ENCODE measurements at places on chromosomes 12 and 14. TPM values are rescaled to one million over a fixed set of nuclear protein-coding genes. Genes with fewer than 3 reads are reported as not detected.
A peak's percentile ranks its signal among the peaks of the same experiment; 100 is the strongest.

DNA sequence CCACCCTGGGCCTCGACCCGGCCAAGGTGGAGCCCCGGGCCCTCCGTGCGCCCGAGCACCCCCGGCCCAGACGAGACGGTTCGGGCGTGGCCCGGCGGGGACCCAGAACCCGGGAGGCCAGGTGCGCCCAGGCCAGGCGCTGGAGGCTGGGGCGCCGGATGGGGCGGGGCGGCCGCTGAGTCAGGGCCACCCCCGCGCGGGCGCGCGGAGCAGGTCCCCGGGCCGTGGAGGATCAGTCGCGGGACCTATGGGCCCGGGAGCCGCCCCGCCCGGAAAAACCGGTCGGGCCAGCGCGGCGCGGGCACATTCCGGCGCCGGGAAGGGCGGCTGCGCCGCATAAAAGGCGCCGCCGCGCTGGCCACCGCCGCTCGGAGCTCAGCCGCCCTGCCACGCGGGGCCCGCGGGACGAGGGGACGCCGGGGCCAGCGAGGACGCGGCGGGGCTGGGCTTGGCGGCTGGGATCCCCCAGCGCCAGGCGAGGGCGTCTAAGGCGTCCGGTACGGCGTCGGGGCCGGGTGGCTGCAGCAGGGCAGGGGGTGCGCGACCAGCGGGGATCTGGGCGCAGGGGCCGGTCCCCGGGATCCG, 21.5 kb upstream of the KIF26A start:
- H3K27ac ChIP-seq: no peak overlapping the region
- no peaks in the 10 kb centered on the region for H3K36me3 ChIP-seq
- no peaks in the 10 kb centered on the region for H3K27me3 ChIP-seq
- no peak for DNase-seq
- H3K4me1 ChIP-seq: no peaks in the 10 kb centered on the region

DNA sequence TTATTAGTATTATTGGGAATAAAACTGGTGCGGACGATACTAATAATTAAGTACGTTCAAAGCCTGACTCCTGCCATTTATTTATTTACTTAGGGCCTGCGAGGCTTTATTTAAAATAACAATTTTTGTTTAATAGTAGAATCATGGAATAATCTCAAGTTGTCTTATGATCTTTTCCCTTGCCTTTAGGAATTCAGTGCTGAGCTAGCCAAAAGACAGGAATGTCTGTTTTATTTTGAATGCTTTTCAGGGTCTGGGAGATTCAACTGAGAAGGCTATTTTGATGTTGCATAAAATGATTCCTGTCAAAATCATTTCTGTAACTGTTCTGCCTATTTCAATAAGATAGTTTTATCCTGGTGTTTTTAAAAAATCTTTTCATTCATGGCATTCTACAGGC, 489.8 kb downstream of the EGLN3 start:
- no peaks in the 10 kb centered on the region for H3K4me1 ChIP-seq
- H3K27ac ChIP-seq: no peak overlapping the region
- no peak for DNase-seq

DNA sequence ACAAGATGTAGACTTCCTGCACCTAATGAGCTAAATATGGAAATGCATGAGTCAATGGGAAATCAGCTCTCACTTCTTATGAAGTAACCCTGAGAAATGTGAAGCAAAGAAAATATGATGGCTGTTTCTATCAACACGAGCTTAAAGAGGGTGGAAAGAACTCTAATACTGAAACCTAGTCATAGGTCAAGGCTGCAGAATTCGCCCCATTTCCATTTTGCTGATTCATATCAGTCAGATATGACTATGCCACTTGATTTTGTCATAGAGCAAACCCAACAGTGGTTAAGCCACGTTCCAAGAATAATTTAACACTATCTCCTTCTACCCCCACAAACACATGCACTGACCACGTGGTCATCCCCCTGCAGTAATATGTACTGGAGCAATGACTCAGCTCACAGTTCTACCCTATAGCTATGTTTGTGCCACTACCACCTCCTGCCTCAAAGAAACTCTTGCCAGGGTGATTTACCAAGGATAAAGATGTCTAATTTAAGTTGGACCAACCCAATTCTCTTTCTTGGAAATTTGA, 157.5 kb downstream of the TMTC3 start:
- H3K27ac ChIP-seq: no peak overlapping the region
- no peak overlapping the region for H3K4me3 ChIP-seq
- H3K27me3 ChIP-seq: no peaks in the 10 kb centered on the region
- H3K36me3 ChIP-seq: no peaks in the 10 kb centered on the region
- DNase-seq: no peak

GRCh38 chr12:46402451-46402850, 29.9 kb upstream of the SLC38A2 start:
- H3K27me3 ChIP-seq: no peaks in the 10 kb centered on the region
- H3K4me1 ChIP-seq: peaks cover 14% of the 10 kb centered on the region
- peak overlapping the region; percentile 86 for H3K27ac ChIP-seq
- no peak overlapping the region for H3K4me3 ChIP-seq
- peak; percentile 91 for DNase-seq

The NRXN3 gene
- total RNA-seq: 4.5 TPM

DNA sequence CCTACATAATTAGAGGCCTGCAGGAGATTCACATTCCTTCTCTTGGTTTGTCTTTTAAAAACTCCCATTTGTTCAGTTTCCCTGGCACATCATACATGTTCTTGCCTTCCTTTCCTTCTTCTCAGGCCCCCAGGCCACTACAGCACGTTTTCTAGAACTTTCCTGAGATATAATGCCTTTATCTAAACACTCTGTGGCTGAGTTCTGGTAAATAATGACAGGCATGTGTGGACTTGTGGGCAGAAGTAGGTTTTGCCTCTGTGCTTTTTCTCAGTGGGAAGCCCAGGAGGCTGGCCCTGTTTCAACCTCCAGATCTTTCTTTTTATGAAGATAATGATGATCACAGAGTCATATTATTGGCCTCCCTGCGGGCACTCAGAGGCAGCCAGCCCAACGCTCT, 117.2 kb downstream of the TMX1 start:
- H3K36me3 ChIP-seq: no peaks in the 10 kb centered on the region
- no peaks in the 10 kb centered on the region for H3K27me3 ChIP-seq
- no peaks in the 10 kb centered on the region for H3K4me1 ChIP-seq
- H3K27ac ChIP-seq: no peak overlapping the region
- DNase-seq: no peak

- H3K27me3 ChIP-seq: no peaks in the 10 kb centered on the region
- H3K4me1 ChIP-seq: no peaks in the 10 kb centered on the region
- no peaks in the 10 kb centered on the region for H3K36me3 ChIP-seq
- no peak overlapping the region for H3K4me3 ChIP-seq
- no peak overlapping the region for H3K27ac ChIP-seq
Measured at GRCh38 chr12:43957732-43958372, 122.0 kb downstream of the TMEM117 start.

- DNase-seq: peak; percentile 80
- H3K27ac ChIP-seq: peak overlapping the region; percentile 98
- H3K36me3 ChIP-seq: no peaks in the 10 kb centered on the region
Measured at GRCh38 chr12:132761921-132762583, 420 bp upstream of the ANKLE2 start.

DNA sequence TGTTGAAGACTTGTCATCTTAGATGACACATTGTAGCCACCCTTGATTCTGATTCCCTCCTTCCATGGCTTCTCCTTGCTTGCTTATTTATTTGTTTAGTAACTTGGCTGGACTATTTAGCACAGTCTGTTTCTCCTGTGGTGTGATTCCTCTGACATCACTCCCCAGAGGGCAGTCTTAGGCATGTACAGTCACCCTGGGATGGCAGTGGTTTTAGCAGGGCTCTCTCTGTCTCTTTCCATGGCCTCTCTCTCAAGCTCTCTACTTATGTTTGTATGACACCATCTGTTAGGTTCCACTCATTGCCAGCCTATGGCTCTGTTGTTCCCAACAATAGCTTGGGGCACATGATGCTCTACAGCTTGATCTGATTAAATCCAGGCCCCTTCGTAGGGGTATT, 158.3 kb downstream of the ADGRD1 start:
- no peaks in the 10 kb centered on the region for H3K27me3 ChIP-seq
- no peak overlapping the region for H3K4me3 ChIP-seq
- DNase-seq: no peak
- no peaks in the 10 kb centered on the region for H3K4me1 ChIP-seq
- no peak overlapping the region for H3K27ac ChIP-seq

The SAMD4A gene
- total RNA-seq: 46.9 TPM

- no peak for DNase-seq
- no peaks in the 10 kb centered on the region for H3K36me3 ChIP-seq
- H3K27me3 ChIP-seq: no peaks in the 10 kb centered on the region
- H3K4me1 ChIP-seq: no peaks in the 10 kb centered on the region
- no peak overlapping the region for H3K27ac ChIP-seq
- H3K4me3 ChIP-seq: no peak overlapping the region
Measured at GRCh38 chr12:89469361-89469760, 55.2 kb downstream of the GALNT4 start.

GRCh38 chr14:64806862-64807495, 72.7 kb downstream of the SPTB start:
- H3K36me3 ChIP-seq: no peaks in the 10 kb centered on the region
- no peaks in the 10 kb centered on the region for H3K4me1 ChIP-seq
- no peaks in the 10 kb centered on the region for H3K27me3 ChIP-seq
- H3K4me3 ChIP-seq: no peak overlapping the region

DNA sequence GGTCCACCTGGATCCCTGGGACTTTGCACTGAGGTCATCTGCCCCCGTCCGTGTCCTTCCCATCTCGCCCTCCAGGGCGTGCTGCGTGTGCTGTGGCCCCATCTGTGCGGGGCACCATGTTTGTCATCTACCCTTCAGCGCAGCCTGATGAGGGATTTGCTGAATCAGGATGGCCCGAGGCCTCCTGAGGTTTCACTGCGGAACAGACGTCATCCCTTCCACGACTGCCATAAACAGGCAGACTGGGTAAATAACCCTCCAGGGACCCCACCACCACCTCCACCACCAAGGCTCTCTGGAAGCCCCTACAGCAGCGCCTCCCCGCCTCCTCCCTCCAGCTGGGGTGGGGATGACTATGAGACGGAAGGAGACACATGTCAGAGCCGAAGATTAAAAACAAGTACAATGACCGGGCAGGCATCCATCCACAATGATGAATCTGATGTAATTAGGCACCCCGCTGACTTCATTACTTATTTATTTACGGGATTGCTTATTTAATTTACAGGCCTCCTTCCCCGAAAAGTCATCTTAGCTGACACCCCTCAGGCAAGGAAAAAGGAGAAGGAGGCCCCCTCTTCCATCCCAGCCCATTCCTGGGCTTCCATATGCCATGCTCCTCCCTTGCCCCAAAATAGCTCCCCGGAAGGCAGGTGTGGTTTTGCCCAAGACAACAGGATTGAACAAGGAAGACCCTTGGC, 39.4 kb downstream of the NCOR2 start:
- H3K27me3 ChIP-seq: no peaks in the 10 kb centered on the region
- H3K36me3 ChIP-seq: no peaks in the 10 kb centered on the region
- DNase-seq: no peak
- H3K4me3 ChIP-seq: no peak overlapping the region
- peak overlapping the region; percentile 46 for H3K27ac ChIP-seq

- no peaks in the 10 kb centered on the region for H3K4me1 ChIP-seq
- no peak overlapping the region for H3K4me3 ChIP-seq
- no peaks in the 10 kb centered on the region for H3K36me3 ChIP-seq
- no peaks in the 10 kb centered on the region for H3K27me3 ChIP-seq
- no peak overlapping the region for H3K27ac ChIP-seq
Measured at GRCh38 chr12:131028587-131029338, 75.1 kb downstream of the ADGRD1 start.

- no peak for DNase-seq
- no peaks in the 10 kb centered on the region for H3K27me3 ChIP-seq
- H3K4me3 ChIP-seq: peak overlapping the region; percentile 86
Measured at GRCh38 chr12:110741341-110742095, 1.2 kb downstream of the PPP1CC start.

The SLC4A8 gene
- total RNA-seq: under 0.01 TPM

The DYNLL1 gene
- total RNA-seq: 457 TPM

DNA sequence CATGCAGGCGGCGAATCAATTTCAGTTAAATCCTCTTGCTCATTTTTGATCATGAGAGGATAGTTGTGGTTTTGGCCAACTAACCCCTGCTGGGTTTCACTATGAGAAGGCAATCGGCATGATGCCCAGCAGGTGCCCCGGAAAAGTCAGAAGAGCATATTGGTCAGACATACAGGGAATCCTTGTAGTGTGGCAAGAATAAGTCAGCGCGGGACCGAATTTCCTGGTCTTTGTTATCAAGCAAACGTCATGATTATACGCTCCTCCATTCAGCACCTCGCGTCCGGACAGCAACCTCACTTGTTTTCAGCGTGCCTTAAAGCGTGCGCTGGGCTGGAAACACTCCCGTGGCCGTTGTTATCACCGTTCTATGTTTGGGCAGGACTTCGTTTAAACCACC, 1.8 kb downstream of the TBC1D30 start:
- no peak overlapping the region for H3K27ac ChIP-seq
- H3K4me1 ChIP-seq: no peaks in the 10 kb centered on the region
- H3K27me3 ChIP-seq: peaks cover 15% of the 10 kb centered on the region
- H3K36me3 ChIP-seq: no peaks in the 10 kb centered on the region
- peak; percentile 28 for DNase-seq

Data from uterus (tissue), 4 donors.